GM23248 (cell line): ENCODE measurements at places on chromosomes 1 and 21. TPM values are rescaled to one million over a fixed set of nuclear protein-coding genes. Genes with fewer than 3 reads are reported as not detected.

DNA sequence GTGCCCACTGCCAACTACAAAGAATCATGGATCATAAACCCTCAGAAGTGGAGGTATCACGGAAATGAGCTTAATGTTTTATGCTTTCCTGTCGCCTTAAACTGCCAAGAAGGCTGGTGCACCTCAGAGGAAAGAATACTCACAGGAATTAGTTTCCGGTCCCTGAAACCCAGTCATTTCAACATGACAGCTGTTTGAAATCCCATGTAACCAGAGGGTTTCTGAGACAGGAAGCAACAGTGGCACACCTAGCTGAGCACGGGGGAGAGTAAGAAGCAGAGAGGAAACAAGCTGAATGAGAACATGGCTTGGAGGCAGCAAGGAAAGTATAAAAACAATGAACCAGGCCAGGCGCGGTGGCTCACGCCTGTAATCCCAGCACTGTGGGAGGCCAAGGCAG, 3.9 kb downstream of the JAK1 start:
- no peak for DNase-seq
- H3K4me1 ChIP-seq: peaks cover 8% of the 10 kb centered on the region
- no peaks in the 10 kb centered on the region for H3K27me3 ChIP-seq
- H3K27ac ChIP-seq: no peak overlapping the region

DNA sequence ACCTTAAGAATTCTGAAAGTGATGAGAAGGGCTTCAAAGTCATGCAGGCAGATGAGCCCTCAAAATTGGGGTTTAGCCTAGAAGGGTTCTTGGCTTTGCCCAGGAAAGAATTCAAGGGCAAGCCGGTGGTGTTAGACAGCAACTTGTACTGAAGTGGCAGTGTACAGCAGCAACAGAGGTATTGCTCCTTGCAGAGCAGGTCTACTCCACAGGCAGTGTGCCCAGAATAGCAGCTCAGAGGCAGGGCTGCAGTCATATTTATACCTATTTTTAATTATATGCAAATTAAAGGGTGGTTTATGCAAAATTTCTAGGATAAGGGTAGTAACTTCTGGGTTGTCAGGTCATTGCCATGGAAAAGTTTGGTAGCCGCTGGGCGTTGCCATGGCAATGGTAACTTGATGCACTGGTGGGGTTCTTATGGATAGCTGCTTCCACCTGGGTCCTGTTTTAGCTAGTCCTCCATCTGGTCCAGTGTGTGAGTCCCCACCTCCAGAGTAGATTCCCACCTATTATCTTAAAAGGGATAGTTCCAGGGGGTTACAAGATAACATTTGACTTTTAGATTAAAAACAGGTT, 57.9 kb upstream of the CR2 start:
- no peaks in the 10 kb centered on the region for H3K36me3 ChIP-seq
- no peak overlapping the region for H3K4me3 ChIP-seq
- H3K27ac ChIP-seq: no peak overlapping the region
- peaks cover 14% of the 10 kb centered on the region for H3K4me1 ChIP-seq
- H3K27me3 ChIP-seq: no peaks in the 10 kb centered on the region
- DNase-seq: no peak

DNA sequence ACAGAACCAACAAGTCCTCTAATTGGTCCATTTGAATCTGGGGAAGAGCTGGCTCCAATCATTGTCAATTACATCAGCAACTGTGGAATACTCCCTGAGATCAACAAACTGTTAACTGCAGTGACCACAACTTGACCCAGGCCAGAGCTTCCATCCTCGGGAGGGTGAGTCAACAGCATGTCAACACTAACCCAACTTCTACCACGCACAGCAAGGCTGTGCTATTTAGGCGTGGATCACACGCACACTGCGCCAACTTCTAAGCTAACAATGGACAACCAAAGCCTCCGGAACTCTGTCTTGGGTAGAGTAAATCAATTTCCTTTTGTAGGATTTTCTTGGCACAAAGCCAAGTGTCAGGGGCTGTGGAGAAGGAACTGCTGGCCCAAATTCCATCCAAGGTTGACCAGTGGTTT, 30.4 kb downstream of the APP start:
- no peak overlapping the region for H3K4me3 ChIP-seq
- no peaks in the 10 kb centered on the region for H3K27me3 ChIP-seq
- peak; percentile 89 for DNase-seq
- H3K36me3 ChIP-seq: no peaks in the 10 kb centered on the region; the same call in 1 of the 2 replicates
- peaks cover 19% of the 10 kb centered on the region for H3K4me1 ChIP-seq

DNA sequence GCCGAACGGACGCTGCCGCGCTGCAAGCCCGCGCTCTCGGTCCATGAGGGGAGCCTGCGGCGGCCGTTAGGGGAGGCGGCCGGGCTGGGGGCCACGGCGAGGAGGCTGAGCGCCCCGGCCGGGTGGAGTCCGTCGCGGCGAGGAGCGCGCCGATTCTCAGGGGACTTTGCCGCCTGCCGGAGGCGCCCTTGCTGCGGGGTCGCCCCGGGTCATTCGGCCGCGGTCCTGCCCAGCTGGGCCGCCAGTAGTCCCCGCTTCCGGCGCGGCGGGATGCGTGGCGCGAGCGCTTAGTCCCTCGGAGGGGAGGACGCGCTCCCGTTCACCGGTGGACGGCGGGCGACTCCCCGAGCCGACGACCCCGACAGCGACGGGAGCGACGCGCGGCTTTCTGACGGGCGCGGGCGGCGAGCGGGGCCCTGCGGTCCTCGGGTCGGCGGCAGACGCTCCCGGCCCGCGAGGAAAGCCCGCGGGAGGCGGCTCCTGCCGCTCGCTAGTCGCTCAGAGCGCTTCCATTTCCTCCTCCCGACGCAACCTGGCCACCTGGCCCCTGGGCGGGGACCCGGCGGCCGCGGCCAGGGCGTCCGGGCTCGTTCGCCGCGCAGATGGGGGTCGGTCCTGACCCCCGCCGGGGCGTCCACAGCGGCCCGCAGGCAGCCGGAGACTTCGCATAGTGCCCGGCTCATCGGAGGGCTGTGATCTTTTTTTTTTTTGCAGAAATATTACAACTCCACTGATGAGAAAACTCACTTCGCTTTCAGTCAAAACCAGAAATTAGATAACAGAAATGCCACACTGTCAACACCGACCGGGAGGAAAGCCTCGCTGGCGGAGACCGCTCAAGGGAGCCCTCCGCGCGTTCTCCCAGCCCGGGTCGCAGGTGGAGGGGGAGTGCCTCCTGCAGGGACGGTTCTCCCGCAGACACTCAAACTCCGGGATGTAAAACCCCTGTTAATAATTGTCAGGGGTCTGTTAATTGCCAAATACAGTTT, 641 bp upstream of the ZBTB21 start:
- peak overlapping the region; percentile 76 for H3K4me3 ChIP-seq
- H3K4me1 ChIP-seq: peaks cover 4% of the 10 kb centered on the region
- H3K36me3 ChIP-seq: no peaks in the 10 kb centered on the region
- H3K27ac ChIP-seq: peak overlapping the region; percentile 98

DNA sequence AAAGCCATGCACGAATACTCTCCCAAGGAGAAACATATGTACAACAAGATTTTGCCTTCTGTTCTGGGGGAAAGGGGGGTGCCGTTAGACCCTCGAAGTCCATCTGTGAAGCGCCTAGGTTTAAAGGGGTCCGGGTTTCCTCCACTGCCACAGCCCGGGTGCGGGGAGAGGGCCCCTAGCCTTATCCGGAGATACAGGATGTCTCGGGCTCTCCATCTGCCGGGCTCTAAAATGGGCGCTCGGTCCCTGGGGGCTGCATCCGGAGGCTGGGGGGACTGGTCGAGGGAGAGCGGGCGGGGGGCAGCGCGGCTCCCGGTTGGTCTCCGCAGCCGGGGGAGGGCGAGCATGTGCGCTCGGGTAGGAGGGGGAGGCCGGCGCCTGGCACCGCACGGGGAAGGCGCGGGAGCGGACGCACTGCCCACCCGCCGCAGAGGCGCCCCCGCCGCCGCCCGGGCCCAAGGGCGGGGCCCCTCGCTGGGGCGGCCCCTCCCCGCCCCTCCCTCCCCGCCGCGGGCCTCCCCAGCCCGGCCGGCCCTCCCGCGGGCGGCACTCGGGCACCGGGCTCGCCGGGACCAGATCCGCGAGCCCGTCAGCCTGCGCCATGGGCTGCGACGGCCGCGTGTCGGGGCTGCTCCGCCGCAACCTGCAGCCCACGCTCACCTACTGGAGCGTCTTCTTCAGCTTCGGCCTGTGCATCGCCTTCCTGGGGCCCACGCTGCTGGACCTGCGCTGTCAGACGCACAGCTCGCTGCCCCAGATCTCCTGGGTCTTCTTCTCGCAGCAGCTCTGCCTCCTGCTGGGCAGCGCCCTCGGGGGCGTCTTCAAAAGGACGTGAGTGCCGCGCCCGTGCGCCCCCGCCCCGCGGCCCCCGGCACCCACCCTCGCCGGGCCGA, 63.1 kb downstream of the ELK4 start:
- peaks cover 78% of the 10 kb centered on the region for H3K27me3 ChIP-seq
- no peaks in the 10 kb centered on the region for H3K36me3 ChIP-seq
- no peak overlapping the region for H3K27ac ChIP-seq
- H3K4me1 ChIP-seq: no peaks in the 10 kb centered on the region

CLCC1 gene
- 34.9 and 36.8 TPM in 2 replicates for polyA plus RNA-seq

BMP8B gene
- polyA plus RNA-seq: not detected in 2 replicates

DNA sequence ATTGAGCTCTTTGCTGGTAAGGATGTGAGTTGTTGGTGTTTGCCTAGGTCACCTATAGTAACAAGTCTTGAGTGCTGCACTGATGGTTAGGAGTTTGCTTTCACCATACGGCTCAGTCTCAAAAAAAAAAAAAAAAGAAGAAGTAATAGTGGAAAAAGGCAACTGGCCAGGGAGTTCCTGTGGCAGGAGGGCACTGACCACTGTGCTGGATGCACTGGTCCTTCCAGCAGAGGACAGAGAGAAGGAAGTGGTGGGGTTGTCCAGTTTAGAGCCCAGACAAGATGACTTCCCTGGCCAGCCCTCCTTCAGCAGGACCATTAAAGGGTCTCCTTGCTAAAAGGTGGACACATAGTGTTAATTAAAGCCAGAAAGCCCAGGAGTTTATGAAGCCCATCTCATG, 11.9 kb upstream of the PTCH2 start:
- no peaks in the 10 kb centered on the region; the same call in 1 of the 2 replicates for H3K36me3 ChIP-seq
- H3K27me3 ChIP-seq: no peaks in the 10 kb centered on the region
- H3K27ac ChIP-seq: no peak overlapping the region
- no peak overlapping the region for H3K4me3 ChIP-seq
- no peak for DNase-seq

LRRC71 gene
- not detected in 2 replicates for polyA plus RNA-seq

GRCh38 chr1:205371871-205372660, 15.3 kb upstream of the KLHDC8A start:
- H3K4me3 ChIP-seq: peak overlapping the region; percentile 39
- no peaks in the 10 kb centered on the region for H3K36me3 ChIP-seq
- H3K27me3 ChIP-seq: no peaks in the 10 kb centered on the region
- peak overlapping the region; percentile 21 for H3K27ac ChIP-seq
- peak; percentile 82 for DNase-seq

DNA sequence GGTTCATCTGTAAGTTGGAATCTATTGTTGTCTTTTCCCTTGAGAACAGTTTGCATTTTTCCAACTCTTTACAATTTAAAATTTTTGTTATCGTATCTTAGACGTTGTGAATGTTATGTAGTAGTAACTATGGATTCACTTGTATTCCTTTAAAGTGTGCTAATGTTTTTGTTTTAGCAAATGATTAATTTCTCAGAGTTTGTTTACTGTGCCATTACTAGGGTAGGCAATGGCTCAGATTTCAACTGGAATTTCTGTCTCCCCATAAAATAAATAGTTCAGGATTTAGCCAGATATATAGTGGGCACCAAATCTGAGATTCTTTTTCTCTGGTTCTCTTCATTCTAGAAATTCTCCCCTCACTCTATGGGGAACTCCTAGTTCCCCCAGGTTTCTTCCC, 896.5 kb downstream of the PLA2G4A start:
- no peaks in the 10 kb centered on the region for H3K4me1 ChIP-seq
- DNase-seq: no peak

PANK4 gene
- 15.5 and 18.0 TPM in 2 replicates for polyA plus RNA-seq

KRTAP19-3 gene
- not detected in 2 replicates for polyA plus RNA-seq
